ENCODE measurements at places on chromosomes 4 and X.

- no peak for DNase-seq
Observed at GRCh38 chr4:162101337-162101736, 62.5 kb downstream of the FSTL5 start.

GRCh38 chr4:160142579-160142978 is 1039.7 kb downstream of the RAPGEF2 start:
- no peak for DNase-seq

- DNase-seq: no peak
Observed at GRCh38 chrX:117429501-117429900, 687.1 kb downstream of the KLHL13 start.

DNA sequence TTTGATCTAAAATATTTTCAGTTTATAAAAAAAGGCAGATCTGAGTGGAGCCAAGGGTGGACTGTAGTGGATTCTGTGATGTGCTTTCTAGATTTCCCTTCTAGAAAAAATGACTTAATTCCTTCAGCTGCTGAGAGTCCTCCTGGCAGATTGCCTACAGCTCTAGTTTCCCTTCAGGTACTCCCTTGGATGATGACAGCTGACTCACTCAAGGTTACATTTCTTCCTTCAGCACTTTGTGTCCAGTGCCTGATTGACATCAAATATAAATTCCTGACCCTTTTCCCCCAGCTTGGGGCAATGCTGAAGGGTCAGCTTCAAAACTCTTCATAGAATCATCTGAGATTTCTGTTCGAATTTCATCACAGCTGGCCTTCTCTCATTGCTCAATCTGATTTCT is 161.7 kb downstream of the EMCN start:
- no peak for DNase-seq

- no peak for DNase-seq
Observed at GRCh38 chrX:108186811-108187210, 95.2 kb downstream of the ATG4A start.

DNA sequence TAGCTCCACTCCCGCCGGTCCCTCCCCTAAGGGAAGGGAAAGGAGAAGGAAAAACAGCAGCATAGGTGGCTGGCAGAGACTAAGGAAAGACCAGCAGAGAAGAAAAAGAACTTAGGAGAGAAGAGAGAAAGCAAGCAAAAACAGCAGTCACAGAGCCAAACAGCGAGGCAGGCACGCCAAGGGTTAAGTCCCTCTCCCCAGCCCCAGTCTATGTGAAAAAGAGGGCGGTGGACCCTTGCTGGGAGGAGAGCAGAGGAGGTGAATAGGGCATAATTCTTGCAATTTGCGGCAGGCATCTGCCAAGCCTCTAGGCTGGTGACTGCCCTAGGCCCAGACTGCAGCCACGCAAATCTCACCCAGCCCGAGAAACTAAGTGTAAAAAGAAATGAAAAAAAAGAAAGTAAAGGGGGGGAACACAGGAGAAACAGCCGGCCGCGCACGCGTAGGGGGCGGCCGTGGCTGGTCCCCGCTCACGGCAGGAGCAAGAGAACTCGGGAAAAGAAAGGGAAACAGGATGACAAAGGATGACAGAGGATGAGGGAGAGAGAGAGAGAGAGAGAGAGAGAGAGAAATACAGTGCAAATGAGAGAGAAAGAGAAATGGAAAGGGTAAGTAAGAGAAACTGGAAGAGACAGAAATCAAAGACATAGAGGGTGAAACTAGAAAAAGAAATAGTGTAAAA is 48.6 kb downstream of the MAGEA9 start:
- DNase-seq: peak; percentile 7

GRCh38 chrX:22664826-22665225 is 334.9 kb upstream of the DDX53 start:
- no peak for DNase-seq

GRCh38 chr4:185192059-185192458 is 11.7 kb downstream of the CFAP97 start:
- DNase-seq: no peak
